ENCODE measurements at places on chromosomes 1 and 21. TPM values are rescaled to one million over a fixed set of nuclear protein-coding genes. Genes with fewer than 3 reads are reported as not detected.

GRCh38 chr1:84427250-84428188 is 29.2 kb downstream of the DNASE2B start:
- no peak for DNase-seq

DNA sequence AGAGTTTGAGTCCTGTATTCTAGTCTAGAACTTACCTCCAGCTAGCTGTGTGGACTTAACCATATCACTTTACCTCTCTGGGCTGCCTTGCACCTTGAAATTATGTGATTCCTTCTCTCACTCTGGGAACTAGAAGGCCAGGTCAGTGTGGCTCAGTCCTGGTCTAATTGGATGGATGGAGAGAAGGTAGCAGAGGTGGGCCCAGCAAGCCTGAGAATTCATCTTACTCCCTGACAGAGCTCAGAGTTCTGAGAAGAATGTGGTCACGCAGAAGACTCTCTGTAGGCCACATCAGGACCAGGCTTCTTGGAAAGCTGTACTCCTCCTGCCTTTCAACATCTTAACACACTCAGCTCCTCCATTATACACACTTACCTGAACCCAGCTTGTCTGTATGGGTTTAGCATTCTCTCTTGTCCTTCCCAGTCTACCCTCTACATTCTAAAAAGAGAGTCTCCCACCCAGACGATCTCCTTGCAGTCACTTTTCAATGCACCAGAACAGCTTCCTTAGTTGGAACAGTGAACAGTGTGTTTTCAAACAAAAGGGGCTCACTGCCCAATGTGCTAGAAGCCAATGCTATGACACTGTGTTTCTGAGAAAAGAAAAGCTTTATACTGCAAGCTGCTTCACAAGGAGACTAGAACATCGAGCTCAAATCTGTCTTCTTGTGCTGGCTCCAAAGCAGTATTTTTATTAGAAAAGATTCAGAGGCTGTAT is 60.5 kb downstream of the CAPN9 start:
- no peak for DNase-seq

DNA sequence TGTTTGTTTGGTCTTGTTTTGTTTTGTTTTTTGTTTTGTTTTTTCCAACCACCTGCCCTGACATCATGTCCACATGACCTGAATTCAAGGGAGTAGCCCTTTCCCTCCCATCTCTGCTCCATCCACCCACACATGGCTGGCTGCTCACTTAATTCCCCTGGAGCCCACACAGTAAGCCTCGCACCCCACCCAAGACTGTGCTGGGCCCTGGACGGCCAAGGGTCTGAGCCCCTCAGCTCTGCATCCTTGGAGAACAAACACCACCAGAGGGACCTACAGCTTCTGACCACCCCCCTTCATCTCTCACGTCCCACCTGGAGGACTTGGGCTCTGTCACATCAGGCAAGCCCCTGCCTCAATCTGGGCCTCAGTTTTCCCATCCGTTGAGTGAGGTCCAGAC is 39.1 kb downstream of the MATN1 start:
- DNase-seq = no peak

- DNase-seq = no peak
These were observed 190.5 kb downstream of the ZP4 start for GRCh38 chr1:237700181-237700580.

DNA sequence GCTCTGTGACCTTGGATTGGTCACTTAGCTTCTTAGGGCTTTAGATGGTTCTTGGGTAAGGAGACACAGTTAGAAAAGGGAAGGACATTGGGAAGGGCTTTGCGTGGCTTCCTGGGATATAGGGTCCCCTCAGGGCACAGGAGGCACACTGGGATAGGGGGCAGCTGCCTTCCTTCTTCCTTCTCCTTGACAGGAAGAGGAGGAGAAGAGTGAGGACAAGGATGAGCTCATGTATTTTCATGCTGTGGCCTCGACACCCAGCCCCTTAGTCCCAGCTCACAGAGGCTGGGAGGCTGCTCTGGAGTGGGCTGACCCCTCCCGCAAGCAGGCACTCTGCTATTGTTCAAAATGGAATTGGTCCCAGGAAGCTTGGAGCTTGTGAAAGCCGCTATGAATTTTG is 45.7 kb upstream of the POU3F1 start:
- no peak for DNase-seq

DNA sequence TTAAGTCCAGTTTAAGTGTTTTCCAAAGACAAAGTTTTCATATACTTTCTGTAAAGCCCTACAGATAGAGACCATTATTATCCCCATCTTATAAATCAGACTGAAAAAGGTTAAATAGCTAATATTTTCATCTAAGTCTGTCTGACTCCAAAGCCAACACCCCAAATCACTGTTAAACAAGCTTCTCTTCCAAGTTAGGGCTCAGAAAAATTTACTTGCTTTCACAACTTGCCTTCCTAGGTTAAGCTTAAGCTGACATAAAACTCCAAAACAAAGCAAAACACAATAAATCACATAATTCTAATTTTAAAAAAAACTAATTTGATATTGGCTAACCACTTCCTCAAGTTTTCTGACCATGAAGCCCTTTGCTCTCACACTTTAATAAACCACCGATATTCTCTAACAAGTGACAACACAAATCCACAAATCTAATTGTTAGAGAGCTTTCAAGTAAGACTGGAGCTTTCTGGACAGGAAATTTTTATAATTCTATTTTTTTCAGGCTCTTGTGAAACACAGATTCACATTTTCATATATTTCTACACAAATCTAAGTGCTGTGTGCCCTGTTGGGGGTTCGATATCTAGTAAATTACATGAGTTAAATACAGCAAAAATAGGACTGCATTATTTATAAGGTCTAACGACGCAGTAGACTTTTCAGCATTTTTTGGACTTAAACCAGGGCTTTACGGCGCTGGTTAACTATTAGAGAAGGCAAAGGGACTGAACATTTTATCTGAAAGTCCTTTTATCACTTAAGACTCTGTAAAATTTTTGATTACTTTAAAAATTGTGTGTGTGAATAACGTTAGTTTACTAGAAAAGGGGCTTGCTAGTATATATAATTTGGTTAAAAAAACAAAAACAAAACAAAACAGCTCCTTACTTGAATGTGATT is 2.1 kb downstream of the GNG12 start:
- DNase-seq = no peak

- DNase-seq = no peak
These were observed 19.4 kb downstream of the PLA2G2F start for GRCh38 chr1:20158358-20159070.

DNA sequence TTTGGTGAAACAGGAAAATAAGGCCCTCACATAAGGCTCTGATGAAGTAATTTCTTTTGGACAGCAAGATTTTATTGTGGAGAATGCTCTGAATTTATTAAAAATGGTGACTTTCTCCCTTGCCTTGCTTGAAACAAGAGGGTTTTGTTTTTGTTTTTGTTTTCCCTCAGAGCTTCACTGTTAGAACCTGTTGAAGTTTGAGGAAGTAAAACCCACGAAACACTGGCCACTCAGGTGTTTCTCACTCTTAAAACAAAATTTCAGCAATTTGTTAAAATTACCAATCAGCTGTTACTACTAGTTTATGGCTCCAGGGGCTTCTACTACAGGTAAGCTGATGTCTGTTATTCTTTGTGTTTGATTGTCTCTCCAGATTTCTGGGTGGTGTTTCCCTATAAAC is 112.6 kb upstream of the B3GALT2 start:
- DNase-seq = no peak

DNA sequence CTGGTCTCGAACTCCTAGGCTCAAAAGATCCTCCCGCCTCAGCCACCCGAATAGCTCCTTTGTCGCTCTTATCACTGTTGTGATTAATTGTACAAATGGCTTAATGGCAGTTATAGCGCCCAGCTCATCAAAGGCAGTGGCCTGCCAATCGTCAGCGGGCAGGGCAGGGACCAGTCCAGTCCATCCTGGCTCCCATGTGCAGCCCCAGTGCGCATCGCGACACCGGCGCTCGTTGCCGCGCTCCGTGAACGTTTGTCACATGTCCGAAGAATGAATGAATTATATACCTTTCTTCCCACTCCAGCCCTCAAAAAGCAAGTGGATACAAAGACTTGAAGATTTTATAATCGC is 18.4 kb downstream of the MTX1 start:
- DNase-seq = no peak

- no peak for DNase-seq
These were observed 31.6 kb upstream of the C1orf146 start for GRCh38 chr1:92186081-92186480.

DNA sequence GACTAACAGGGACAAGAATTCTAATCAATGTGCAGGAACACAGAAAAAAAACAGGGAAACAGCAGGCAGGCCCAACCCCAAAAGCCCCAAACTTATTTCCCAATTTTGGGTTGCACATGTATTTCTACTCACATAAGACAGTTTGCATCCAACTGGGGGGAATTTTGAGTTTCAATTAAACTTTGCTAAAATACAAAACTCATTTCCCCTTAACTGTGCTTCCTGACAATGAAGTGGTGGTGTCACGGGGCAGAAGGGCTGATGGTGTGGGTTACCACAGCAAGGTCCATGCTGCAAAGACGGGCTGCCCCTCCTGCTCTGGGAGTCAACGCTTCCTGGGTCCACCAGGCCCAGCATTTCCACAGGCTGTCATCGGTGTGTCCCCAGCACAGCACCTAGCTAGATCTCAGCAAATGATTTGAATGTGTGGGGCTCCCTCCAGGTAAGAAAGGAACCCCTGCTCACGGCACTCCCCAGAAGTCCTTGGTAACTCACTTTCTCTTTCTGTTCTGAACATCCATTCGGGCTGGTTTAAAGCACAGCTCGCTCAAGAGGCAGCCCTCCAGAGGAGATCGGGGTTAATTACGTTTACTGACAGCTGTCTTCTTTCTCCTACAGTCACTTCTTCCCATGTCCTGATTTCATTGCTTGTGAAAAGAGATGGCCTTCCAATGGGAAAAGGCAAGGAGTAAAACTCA is 27.4 kb downstream of the HIVEP3 start:
- no peak for DNase-seq

GRCh38 chr1:240611619-240612480 is at the start of gene GREM2:
TSS of gene GREM2 (minus strand) at chr1:240612155. CDS start at chr1:240493475, 118,680 bp downstream.
- DNase-seq = peak; percentile 53

GRCh38 chr1:216499581-216500272 is 76.5 kb upstream of the USH2A start:
- no peak for DNase-seq

DNA sequence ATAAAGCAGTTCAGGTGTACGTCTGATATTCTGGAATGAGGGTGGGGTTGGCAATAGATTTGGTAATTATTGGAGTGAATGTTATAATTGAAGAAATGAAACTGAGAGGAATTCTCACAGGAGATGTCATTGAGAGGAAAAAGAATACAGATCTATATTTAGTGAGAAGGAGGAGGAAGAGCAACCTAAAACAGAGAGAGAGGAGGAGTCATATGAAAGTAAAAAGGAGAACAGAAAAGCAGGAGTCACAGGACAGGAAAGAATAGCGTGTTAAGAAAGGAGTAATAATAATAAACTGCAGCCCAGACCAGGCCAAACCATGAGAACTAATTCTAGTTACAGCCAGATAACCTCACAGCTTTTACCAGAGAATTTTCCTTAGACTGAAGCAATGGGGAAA is 62.7 kb upstream of the MROH9 start:
- DNase-seq = no peak

DNA sequence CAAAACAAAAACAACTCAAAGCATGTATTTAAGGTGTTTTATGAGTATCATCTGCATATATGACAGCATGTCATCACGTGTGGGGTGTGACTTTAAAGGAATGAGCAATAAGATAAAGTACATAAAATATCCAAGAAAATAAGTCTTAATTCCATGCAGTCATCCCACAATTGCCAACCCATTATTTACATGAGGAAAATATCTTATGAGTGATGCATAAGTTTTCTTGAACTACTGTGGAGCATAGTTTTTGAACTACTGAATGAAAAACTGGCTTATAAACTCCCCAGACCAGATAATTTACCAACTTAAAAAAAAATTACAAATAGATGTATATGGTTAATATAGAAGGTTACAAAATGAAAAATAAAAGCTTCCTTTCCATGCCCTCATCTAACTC is 29.7 kb upstream of the MTMR11 start:
- no peak for DNase-seq

DNA sequence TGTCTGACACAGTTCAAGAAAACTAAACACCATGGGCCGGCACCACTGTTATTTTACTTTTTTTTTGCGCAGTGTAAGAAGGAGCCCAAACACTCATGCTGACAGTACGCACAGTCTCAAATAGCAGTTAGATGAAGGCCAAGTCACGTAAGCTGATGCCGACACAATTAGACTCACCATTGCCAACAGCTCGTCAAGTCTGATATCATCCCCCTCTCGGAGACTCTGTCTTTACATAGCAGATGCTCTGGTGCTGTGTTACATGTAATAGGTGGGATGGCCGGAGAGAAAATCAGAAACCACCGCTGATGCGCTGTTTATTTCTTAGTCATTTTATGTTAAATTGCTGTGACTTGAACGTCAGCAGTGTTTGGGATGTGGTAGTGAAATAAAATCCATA is 49.3 kb downstream of the TGFB2 start:
- no peak for DNase-seq

DNA sequence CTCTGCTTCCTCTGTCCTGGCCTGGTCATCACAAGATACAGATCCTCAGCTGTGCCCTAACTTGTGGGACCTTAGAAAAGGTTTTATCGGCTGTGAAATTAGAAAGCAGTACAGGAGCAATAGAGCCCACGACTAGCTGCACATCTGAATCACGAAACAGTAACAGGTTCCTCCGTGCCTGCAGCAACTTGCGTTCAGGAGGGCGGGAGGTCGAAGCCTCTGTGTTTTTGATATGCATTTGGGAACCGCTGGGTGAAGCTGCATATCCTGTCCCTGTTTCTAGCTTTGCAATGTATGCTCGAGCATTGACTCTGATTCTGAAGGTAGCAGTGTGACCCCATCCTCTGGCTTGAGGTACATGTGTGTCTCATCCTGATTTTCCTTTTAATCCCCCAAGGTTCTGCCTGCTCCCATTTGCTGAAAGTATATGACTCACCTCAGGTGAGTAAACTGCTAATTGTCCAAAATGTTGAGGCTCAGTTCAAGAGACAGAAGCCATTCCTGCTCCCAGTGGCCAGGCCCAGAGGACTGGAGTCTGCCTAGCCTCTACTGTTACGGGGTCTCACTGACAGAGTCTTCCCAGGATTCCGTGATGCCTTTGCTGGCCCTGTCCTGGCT is 44.3 kb downstream of the SCCPDH start:
- no peak for DNase-seq

GRCh38 chr1:165350840-165351239 is 5.7 kb downstream of the LMX1A start:
- no peak for DNase-seq

DNA sequence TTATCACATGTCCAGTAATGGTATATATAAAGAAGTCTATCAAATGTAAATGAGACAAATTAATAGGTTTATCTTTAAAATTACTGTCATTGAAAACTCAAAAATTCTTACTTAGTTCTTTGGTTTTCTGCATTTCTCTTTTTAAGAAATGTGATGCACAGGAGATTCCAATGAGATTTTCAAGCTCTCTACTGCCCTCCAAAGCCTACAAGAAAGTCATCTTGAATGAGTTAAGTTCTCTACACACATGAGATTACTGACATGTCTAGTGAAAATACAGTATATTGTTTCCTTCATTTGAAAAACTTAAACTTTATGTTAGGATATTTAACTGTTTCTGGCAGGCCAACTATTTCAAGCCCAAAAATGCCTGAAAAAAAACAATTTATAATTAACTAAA is 68.8 kb downstream of the ITGB3BP start:
- DNase-seq = no peak

Gene HDGF
- total RNA-seq = 151 TPM

Gene FCRL2
- 0.42 TPM for total RNA-seq

Gene CA6
- not detected for total RNA-seq

Gene RAP1GAP
- total RNA-seq = 47.0 TPM

Gene ZBED6
- total RNA-seq = 34.3 TPM

Gene SLAMF7
- total RNA-seq = 24.0 TPM

Gene ETV3L
- total RNA-seq = not detected

Gene RGS18
- 1.8 TPM for total RNA-seq

Gene LORICRIN
- total RNA-seq = not detected

Gene SLC44A3
- total RNA-seq = 72.1 TPM

Gene RNF223
- total RNA-seq = 6.3 TPM
